ENCODE measurements at places on chromosomes 5 and 9.
A peak's percentile ranks its signal among the peaks of the same experiment; 100 is the strongest.

DNA sequence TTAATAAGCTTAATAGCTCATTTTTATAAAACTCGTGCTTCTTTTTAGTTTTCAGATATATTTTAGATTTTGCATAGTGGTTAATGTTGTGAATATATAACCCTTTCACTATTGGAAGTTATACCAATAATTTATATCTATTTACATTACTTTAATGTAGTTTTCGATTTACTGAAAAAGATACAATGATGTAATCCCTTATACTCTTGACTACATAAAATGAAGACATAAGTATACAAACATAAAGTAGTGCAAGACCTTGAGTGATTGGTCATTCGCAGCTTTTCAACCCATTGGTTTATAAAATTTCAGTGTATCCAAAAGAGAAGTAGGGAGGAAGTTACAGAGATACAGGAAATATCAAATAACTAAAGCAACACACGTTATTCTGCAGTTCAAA, 84.3 kb upstream of the GRHPR start:
- no peak for DNase-seq

- DNase-seq = no peak
Observed at GRCh38 chr9:107350443-107350842, 67.4 kb downstream of the RAD23B start.

DNA sequence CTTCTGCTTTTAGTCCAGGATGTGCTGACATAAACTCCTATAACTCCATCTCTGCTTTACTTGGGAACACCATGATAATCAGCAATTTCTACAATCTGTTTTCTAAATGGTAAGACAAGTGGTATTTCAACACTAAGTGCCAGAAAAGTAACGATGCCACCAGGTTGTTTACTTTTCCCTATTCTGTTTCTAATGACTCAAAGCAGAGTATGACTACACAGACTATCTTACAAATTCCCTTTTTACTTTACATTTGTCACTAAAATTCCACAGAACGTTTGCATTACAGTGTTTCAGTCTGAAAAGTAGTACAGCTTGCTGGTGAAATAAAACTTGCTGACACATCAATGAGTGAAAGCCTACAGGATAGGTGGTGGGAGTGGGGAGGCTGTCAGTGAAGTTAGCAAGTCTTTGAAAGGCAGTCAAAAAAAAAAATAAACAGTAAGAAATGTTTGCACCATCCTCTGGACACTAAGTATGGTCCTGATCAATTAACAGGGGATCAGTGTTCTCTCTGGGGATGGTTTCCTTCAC, 186.5 kb downstream of the LURAP1L start:
- DNase-seq = peak; percentile 61

DNA sequence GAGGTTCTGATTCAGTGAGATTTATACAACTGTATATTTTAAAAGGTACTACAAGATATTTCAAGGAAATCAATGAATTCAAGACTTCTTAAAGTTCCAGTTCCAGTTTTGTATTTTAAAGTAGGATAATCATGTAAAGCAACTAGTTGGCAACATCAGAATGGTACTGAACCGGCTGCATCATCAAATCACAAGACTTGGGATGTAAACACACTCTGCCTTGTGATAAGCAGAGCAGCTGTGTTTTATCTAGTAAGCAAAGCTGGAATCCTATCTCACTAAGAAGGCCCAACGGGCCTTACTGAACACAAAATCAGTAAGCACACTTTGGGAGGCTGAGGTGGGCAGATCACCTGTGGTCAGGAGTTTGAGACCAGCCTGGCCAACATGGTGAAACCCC, 327.2 kb upstream of the NREP start:
- peak; percentile 65 for DNase-seq

- no peak for DNase-seq
Observed at GRCh38 chr5:76451031-76451701, 48.1 kb downstream of the IQGAP2 start.

DNA sequence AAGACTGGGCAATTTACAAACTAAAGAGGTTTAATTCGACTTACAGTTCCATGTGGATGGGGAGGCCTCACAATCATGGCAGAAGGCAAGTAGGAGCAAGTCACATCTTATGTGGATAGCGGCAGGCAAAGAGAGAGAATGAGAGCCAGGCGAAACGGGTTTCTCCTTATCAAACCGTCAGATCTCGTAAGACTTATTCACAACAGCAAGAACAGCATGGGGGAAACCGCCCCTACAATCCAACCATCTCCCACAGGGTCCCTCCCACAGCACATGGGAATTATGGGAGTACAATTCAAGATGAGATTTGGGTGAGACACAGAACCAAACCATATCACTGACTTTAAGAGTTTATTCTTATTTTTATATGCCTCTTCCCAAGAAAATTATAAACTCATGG, 60.3 kb downstream of the RFK start:
- no peak for DNase-seq

DNA sequence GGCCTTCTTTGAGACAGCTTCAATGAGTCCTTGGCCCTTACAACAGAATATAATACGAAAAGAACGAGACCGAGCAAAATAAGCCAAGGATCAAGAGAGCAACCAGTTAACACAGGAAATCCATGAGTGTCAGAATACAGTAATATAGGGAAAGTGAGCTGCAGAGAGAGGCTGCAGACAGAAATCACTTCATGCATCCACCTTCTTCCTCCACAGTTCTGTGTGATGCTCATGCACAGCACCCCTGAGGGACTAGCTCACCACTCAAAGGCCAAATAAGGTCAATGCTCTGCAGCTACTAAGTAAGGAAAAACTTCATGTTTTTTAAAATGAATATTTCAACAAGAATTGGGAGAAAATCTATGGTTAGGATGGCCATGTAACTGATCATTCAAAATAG, 257.1 kb downstream of the MCTP1 start:
- no peak for DNase-seq

GRCh38 chr5:179149278-179149677, 89.1 kb downstream of the ZNF354C start:
- DNase-seq = no peak

DNA sequence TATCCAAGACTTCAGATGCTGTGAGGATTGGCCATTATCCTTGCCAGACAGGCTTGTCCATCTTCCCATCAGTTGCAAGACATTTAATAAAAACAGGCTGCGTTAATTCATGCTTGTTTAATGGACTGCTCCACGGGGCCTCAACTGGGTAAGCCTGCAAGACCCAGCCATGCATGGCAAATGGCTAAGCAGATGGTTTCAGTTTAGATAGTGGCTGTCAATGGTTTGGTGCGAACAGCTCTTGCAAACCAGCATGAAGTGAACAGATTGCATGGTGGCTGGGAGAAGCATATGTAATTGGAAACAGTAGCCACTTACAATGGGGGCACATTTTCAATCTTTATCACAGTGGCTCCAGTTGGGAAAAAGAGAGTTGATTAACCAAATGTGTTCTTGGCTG, 628.2 kb upstream of the KLF4 start:
- no peak for DNase-seq

GRCh38 chr5:156686796-156687195, 163.3 kb upstream of the PPP1R2B start:
- DNase-seq = no peak
